ENCODE measurements at places on chromosomes 4 and X.
A peak's percentile ranks its signal among the peaks of the same experiment; 100 is the strongest.

DNA sequence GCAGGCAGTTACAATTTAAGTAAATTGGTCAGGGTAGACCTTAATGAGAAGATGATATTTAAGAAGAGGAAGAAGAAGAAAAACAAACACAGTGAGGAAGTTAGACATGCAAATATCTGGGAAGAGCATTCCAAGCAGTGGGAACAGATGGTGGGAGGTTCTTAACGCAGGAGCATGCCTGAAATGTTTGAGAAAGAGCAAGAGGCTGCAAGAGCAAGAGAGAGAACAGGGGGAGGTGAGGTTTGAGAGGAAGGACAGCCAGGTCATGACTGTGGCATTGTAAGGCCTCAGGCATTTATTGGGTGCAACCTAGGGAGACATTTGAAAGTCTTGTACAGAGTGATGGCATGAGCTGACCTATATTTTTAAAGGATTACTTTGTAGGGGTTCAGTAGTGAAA, 136.0 kb downstream of the UGT8 start:
- no peak for DNase-seq

DNA sequence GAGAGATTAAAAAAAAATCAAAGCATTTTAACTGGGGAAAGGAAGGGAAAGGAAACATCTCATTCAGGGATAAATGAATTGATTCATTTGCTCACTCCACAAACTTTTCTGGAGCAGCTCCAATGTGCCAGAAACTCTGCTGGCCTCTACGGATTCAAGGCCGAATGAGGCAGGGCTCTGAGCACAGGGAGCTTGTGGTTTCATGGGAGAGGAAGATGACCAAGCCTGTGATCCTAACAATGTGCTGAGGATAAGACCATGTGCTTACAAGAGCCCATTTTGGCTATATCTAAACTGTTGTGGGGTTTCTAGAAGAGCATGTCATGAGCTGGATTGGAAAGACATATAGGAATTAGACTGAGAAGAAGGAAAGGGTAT, 137.5 kb downstream of the ZNF674 start:
- DNase-seq, result no peak

- DNase-seq, result peak; percentile 41
Observed at GRCh38 chrX:119573840-119574393, 446 bp upstream of the UBE2A start.

GRCh38 chr4:1194010-1194900, 21.9 kb upstream of the SPON2 start:
- no peak for DNase-seq

DNA sequence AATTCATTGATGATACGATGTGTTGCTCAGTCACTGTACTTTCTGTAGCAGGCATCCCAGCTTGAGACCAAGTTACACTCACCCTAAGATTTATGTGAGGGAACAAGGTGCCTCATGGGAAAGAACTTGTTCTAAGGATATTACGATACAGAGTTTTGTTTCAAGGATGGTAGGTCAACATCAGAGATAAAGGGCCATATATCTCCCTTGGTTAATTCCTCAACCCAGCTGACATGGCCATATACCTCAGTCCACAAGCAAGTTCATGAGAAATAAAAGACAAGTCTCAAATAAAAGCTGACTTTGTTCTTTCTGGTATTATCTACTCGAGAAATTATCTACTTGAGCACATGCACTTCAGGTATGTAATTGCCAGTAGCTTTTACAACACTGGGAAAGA, 1535.9 kb upstream of the IGFBP7 start:
- no peak for DNase-seq

All from CD4-positive, alpha-beta T cell (primary cell).